ENCODE measurements at places on chromosomes 7 and 10. TPM values are rescaled to one million over a fixed set of nuclear protein-coding genes. Genes with fewer than 3 reads are reported as not detected.

- peak; percentile 95 for DNase-seq
These were observed 19.1 kb downstream of the MXI1 start for GRCh38 chr10:110226543-110226925.

The TEX47 gene
- not detected for total RNA-seq

DNA sequence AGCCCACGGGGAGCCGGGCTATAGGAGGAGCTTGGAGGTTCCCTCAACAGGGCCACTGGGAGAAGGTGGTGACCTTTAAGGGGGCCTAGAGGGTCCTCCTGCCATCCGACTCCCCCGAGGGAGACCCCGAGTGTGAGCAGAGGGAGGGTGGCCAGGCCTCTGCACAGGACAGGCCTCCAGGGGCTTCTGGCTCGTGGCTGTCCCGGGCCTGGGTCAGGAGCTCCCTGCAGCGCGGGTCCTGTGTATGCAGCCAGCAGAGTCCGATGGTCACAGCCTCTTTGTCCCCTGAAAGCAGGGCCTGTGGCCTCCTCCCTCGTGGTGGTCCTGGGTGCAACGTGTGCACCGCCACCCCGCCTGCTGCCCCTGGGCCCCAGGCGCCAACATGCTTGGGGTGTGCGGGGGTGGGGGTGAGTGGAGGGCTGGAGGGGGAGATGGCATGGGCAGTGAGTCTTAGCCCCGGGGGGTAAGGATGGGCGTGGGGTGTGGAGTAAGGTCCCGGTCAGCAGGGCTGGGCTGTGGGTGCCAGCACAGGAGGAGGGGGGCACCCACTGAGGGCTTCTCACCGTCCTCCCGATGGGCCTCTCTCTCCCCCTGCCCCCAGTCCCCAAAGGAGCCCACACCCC, 27.1 kb downstream of the UNCX start:
- DNase-seq: no peak

The MYH16 gene
- not detected for total RNA-seq

Data from uterus (tissue), 4 donors.